Body of pancreas (tissue), 4 donors: ENCODE measurements at places on chromosomes 6 and 20.

DNA sequence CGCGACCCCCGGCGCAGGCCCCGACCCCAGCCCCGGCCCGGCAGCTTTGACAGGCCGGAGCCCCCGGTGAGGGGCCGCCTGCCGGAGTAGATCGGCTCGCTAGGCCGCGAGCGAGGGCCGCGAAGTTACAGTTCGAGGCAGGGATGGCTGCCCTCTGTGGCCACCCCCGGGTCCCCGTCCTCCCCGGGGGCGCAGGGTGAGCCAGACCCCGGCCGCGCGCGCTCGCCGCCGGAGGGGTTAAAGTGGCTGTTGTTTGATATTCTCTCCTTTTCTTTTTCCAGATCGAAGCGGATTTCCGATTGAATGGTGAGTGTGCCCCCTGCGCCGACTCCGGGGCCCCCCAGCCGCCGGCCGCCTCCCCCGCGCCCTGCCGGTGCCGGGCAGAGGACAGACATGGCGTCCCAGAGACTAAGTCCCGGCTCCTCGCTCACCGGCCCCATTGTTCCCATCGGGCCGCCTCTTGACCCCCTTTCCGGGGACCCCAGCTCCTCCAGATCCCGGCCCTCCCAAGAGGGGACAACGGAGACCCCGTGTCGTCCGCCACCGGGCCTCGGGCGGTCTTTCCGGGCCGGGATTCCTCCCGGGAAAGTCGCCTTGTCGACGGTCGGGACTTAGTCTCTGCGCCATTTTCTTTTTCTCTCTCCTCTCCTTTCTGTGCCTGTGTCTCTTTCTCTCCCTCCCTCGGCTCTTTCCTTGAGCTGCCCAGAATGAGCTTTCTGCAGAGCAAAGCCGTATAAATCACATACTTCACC, 704 bp downstream of the TOP1 start:
- DNase-seq: peak; percentile 36

DNA sequence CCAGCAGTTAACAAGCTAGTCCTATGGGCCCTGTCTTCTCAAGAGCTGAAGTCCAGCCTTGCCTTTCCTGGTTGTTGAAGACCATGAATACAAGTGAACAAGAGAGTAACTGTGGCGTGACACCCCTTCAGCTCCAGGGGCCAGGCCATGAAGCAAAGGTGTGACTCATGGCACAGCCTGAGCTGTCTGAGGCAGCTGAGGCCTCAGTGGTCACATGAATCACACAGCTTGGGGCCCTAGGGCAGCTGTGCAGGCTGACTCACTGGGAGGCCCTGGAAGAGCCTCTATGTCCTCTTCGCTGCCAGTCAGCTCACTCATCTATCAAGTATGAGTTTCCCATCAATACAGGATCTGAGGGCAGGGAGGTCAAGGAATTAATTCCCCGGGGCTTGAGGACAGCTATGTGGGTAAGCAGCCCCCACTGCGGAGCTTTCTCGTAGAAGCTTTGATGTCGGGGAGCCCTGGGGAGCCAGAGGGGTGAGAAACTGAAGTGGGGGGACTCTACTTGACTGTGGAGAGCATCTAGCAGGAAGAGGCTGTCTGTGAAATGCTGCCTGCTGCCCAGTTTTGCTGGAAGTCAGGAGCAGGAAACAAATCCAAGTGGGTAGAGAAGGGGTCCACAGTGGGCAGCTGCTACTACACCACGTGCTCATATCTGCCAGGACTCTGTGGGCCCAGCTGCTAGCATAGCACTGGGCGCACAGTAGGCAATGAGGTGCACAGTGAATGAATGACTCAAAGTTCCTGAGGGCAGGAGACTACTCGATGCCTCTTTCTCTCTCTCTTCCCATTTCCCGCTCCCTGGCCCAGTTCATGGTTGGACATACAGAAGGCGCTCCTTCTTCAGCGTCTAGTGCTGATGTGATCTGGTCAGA, 13.7 kb upstream of the FAM83C start:
- no peak for DNase-seq

DNA sequence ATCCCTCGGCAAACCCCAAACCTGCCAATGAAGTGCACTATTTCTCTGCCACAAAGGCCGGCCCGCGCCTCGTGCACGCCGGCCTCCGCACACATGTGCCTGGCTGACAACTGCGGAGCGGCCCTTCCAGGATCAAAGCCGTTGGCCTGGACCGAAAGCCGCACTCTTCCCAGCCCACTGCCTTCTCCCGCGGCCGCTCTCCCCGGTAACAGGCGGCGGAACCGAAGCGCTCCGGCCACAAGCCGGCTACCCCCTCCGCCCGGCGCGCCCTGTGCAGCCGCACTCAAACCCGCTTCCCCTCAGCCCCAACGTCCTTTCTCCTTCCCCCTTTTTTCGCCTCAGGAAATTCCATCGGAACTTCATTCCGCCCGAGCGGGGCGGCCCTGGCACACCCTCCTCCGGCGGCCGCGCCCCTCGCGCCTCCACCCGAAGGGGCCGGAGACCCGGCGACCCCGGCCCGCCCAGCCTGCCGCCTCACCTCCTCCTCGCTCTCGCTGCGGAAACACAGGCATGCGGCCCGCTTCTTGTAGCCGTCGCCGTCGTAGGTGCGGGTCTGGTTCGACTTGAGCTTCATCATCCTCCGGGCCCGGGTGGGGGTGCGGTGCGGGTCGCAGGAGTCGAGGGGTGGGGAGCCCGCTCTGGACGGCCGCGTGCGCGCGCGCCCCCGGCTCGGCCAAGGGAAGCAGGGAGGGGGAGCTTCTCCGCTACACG, 528 bp downstream of the NUDT3 start:
- peak; percentile 52 for DNase-seq

GRCh38 chr20:19397226-19397625, 184.8 kb downstream of the SLC24A3 start:
- no peak for DNase-seq

DNA sequence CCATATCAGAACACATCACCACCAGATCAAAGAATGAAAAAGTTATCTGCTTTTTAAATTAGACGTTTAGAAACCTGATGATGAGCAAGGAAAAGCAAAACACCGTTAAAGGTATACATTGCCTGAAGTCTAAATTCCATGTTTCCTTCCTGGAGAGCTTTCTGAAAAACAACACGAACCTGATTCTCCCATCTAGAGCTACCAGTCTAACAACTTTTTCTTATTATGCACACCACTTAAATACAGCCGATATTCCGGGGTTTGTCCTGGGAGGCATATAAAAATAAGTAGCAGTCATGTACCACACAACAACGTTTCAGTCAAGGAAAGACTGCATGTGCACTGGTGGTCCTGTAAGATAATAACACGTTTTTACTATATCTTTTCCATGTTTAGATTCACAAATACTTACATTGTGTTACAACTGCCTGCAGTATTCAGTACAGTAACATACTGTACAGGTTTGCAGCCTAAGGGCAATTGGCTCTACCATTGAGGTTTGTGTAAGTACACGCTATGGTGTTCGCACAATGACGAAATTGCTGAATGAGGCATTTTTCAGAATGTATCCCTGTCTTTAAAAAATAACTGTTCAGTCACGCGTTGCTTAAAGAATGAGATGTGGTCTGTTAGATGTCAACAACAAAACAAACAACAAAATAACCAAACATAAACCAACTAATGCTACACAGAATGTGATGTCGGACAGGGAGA, 19.1 kb upstream of the LYRM2 start:
- no peak for DNase-seq

DNA sequence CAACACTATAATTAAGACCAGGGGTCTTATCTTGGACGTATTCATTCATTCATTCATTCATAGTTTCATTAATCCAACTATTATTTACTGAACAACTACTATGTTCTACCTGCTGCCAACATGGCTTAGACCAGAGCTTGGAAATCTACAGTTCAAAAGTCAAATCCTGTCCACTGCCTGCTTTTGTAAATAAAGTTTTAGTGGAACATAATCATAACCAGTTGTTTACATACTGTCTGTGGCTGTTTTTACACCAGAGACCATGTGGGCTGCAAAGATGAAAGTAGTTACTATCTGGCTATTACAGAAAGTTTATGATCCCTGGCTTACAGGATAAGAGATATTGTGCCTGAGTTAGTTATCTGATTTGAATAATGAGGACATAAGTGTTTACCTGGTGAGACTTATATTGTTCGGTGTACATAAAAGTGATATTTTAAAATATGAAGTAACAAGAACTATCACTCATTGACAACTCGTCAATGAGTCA, 567.7 kb downstream of the TFAP2B start:
- DNase-seq: no peak

DNA sequence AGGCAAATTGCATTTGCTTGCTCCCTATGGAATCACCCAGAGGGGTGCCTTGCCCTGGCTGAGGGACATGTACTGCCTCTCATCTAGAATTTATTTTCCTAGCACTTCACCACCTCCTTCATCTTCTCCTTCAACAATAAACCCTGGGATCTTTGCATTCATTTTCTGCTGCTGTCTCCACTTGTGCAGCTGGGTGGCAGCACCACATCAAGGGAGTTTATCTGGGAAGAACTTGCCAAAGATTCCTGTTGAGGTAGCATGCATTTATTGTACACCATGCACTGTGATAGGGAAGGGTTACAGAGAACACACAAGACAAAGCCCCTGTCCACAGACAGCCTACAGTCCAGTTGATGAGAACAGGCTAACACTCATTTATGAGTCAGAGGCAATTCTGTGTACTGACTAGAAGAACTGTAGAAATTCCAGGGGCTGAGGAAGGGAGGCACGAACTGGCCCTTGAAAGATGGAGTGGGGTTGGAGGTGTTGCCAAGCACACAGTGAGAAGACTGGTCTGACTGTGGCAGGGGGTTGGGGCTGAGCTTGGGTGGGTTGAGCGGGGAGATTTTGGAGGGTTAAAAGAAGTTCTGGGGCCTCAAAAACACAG, 17.5 kb downstream of the C20orf173 start:
- DNase-seq: no peak

GRCh38 chr20:2168946-2169345, 67.3 kb downstream of the STK35 start:
- no peak for DNase-seq
